Activated CD4-positive, CD25-positive, alpha-beta regulatory T cell (primary cell): ENCODE measurements at places on chromosomes 5 and 9.

- DNase-seq, result no peak
Measured at GRCh38 chr9:726005-726404, 115.5 kb upstream of the DMRT1 start.

GRCh38 chr5:159262472-159262858 lies 625 bp upstream of the UBLCP1 start:
- no peak for DNase-seq

DNA sequence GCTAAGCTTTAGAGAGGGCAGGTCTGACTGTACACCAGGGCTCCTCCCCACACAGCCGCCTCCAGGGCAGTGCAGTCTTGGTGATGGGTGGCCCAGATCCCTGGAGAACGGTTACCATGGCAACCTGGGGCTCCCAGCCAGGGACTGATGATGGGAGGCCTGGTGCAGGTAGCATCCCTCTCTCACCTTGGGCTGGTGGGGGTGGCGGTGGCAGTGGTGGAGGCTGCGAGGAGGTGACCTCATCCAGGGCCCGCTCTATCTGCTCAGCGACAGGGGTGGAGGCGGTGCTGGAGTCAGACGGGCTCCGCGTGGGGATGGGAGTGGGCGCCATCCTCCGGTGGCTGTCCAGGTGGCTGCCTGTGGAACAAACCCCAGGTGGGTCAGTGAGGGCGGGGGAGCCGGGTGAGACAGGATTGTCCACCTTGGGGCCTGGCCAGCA lies 12.3 kb downstream of the PRR7 start:
- no peak for DNase-seq

DNA sequence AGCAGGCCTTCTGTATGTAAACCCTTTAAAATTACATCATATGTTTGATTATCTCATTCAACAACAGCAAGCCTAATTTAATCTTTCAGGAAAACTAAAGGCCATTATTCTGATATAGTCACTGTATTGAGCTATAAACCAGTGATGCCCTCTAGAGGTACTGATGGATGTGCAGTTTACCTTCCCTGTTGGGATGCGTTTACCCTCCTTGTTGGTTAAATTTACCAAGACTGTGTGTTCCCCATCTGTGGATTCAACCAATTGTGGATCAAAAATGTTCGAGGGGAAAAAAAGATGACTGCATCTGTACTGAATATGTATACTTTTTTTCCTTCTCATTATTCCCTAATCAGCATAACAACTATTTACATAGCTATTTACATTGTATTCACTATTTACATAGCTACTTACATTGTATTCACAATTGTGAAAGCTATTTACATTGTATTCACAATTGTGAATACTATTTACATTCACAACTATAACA lies 3.7 kb upstream of the BAAT start:
- no peak for DNase-seq

DNA sequence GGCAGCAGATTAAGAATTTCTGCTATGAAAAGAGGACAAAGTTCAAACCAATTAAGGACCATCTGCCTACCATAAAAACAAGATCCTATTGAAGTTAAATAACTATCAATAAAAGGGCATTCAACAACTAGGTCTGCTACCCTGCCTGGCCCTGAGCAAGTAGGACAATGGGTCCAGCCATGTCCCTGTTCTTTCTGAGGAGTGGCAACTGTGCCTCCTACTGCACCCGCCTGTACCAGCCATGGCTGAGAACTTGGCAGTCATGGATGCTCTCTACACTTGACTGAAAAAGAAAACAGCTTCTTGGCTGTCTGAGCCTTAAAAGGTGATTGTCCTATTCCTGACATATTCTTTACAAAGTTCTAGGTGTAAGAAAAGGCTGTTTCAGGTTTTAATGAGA lies 652.4 kb downstream of the PDE4D start:
- no peak for DNase-seq

- no peak for DNase-seq
Measured at GRCh38 chr9:136303825-136304416, at the start of gene CCDC187. Gene CCDC187 (minus strand): TSS chr9:136304094. CDS start chr9:136303830, 264 bp downstream.

DNA sequence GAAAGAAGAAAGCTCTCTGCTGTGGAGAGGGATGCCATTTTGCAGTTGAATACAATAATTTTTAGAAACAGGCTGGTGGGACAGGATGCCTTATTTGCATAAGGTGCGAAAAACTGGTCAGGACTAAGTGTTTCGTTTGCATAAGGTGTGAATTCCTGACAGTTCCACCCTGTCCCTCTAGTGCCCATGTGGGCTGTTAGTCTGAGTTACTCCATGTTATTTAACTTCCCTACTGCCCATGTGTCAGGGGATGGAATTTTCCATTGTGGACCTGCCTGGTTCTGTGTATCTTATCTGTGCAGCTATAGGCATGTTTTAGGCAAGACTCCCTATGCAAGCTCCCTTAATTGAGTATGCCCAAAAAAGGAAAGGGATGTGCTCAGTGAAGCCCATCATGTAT lies 35.3 kb upstream of the NFIL3 start:
- no peak for DNase-seq

GRCh38 chr9:87713278-87713987 lies 12.5 kb upstream of the CTSL start:
- DNase-seq, result peak; percentile 31

- no peak for DNase-seq
Measured at GRCh38 chr9:100295240-100295639, 57.5 kb downstream of the TEX10 start.

GRCh38 chr5:100755435-100755834 lies 147.6 kb downstream of the ST8SIA4 start:
- DNase-seq, result no peak

DNA sequence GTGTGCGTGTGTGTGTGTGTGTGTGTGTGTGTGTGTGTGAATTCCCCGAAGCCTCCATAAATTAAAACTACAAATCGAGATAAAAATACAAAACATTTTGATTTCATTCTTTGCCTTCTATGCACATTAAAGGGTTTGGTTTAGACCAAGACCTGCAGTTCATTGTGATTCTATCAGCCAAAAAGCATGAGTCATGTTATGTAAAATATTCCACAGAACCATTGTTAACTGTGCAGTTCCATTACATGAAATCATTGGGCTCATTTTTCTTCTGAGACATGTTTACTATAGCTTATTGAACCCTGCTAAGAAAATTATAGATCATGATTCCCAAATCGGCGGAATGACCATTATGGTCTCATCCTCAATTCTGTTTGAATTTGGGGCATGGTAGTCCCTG lies 11.7 kb downstream of the CAVIN4 start:
- no peak for DNase-seq
